ENCODE measurements at places on chromosomes 13 and 19.

DNA sequence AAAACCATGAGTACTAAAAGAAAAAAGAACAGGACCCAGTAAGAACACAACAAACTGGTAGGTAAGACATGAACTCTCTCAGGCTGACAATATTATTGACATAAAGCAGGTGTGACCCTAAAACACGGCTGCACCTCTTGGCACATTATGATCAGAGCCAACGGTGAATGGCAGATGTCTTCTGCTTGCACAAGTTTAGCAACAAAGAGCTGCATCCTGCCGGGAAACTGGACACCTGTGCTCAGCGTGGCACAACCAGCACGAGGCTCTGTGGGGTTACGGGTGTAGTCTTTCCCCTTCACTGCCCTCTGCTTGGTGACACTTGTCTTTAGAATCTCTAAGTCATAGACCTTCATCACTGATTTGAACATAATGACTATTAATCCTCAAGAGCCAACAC is 97.9 kb downstream of the DOCK9 start:
- no peak for DNase-seq

DNA sequence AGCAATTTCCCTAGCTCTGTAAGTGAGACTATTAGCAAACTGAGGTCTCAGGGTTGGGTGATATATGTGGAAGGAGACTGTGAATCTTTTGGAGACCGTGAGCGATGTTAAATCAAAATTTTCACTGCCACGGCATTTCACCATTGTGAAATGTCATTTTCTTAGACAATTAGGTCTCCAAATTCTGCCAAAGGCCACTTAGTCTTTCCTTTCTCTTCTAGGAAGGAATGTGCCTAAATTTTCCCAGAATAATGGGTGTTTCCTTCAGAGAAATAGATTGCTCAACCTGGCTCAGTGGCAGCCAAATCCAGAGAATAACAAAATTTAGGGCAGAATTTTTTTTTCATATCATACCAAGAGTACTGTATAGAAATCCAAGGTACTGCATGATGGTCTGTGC is 64.5 kb upstream of the SCEL start:
- no peak for DNase-seq

DNA sequence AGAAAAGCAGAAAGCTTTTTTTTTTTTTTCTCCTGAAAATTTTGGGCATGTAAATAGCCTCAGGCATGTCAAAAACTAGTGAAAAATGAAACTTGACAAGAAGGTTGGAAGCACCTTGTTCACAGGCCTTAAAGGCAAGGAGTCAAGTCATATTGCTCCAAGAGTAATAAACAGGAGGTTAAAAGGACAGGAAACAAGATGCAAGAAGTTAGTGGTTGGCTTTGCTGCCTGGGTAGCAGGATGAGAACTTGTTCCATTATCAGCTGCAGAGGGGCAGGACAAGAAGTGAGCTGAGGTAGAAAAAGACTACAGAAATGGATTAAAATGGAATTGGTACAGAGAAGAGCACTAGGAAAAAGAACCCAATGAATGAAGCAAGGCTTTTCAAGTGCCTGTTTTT is 242.6 kb downstream of the DCT start:
- DNase-seq: no peak

DNA sequence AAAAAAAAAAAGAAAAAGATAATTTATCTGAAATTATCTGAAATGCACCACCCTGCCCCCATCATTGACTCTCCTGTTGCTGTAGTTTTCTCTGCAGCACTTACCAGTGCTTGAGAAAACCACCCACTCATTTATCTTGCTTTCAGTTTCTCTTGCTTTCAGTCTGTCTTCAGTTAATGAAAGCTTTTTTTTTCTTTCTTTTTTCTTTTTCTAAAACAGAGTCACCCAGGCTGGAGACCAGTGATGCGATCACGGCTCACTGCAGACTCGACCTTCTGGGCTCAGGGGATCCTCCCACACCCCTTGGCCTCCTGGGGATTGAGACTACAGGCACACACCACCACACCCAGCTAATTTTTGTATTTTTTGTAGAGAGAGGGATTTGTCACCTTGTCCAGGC is 4.3 kb upstream of the ACP5 start:
- DNase-seq: peak; percentile 54

GRCh38 chr13:43529796-43530195 is 257.0 kb downstream of the ENOX1 start:
- no peak for DNase-seq

DNA sequence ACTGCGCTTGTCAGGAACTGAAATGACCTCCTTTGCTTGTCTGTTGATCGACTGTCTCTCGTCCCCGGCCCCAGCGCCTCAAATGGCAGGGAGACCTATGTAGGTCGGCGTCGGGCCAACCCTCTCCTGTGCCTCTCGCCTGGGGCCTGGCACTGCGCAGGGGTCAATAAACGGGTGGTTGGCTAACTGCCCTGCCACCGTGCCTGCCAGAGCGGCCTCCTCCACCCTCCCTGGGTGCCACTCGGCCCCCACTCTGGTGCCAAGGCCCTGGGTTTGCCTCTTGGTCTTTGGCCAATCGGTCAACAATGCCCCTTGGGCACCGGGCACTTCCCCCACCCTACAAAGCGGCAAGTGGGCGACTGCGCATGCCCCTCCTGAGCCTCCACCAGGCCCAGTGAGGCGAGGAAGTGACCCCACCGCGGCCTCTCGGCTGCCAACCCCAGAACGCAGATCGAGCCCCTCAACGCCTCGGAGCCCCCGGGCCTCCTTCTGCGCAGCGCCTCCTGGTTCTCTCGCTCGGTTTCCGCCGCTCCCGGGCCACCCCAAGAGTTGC is 1.1 kb downstream of the KEAP1 start:
- no peak for DNase-seq

- DNase-seq: no peak
Measured at GRCh38 chr19:50875795-50876422, 2.7 kb downstream of the KLK2 start.

DNA sequence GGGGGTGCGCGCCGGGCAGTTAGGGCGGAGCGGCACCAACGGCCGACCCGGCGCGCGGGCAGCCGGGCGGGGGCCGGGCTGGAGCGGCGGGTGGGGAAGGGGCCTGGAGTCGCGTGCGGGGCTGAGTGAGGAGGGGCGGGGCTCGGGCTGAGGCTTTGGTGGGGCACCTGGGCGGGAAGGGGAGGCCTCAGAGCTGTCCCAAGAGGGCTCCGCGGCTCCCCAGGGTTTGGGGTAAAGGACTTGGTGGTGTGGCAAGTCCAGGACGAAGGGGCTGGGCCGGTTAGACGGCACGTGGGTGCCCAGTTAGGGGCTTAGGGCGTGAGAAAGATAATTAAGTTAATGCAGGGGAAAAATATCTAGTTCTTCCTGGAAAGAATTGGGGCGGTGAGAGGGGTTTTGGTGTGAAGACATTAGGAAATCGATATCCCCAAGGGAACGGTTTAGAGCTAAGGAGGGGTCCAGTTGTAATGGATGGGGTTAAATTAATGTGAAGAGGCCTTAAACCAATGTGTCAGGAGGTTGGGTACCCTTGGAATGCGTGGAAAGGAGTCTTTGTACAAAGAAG is 496 bp downstream of the ZNF574 start:
- peak; percentile 35 for DNase-seq

- DNase-seq: no peak
Measured at GRCh38 chr13:73337532-73337931, 278.7 kb downstream of the KLF5 start.

DNA sequence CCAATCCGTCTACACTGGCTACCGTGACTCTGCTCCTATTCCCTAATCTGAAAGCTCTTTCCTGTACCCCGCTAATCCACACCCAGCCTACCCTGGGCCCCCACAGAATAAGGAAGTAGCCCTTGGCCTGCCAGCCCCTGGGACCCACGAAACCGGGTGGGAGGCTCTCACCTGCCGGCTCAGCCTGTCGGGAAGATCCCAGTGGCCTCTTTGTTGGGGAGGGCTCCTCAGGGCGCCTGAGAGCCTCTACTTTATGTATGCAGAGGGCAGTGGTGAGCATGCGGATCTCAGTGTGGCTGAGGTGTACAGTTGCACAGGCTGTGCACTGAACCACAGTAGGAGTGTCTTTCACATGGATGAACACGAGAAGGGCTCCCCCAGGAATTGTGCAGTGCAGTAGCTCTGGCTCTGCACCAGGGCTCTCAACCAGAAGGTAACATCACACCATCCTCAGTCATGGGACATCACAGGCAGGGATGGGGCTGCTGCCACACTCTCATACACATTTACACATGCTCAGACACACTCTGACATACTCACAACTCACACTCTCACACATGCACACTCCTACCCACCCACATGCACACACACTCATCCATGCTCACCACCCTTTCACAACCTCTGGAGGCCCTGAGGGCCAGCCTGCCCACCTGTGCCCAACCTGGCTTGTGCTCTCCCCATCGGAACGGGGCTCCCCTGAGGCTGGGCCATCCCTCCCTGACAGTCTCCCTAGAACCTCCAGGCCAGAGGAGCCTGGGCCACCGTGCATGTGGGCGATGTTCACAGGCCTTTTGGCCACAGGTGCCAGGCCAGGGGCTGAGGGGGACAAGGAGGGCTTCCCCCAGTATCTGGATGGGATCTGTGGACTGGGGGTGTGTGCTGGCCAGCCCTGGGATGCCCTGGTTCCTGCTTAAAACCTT is 135.0 kb downstream of the URI1 start:
- no peak for DNase-seq

- no peak for DNase-seq
Measured at GRCh38 chr13:97430296-97430695, 3.7 kb upstream of the RAP2A start.

DNA sequence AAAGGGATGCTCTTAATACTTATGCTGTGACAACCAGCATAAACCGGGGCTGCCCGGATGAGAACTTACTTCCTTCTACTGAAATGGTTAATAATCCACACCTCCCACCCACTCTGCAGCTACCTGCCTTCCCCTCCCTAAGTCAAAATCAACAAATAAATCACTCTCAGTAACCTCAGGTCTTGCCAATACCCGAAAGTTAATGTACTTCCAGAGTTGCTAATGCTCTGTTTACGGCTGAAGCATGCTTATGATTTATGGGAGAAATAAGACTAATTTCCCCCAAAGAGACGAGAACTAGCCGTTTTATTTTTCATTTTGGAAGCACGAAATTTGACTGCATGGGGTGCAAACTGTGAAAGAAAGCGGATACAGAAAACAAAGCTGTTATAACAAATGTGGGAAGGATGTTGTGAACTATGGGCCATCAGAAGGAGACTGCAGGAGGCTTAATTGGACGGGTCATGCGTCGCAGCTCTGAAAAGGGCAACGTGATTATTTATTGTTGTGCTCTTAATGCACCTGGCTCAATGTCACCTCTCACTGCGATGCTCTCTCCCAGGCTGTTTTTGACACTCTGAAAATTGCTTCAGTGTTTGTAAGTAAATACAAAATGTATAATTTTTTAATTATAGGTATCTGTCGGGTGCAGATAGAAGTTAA is 114.0 kb upstream of the SLC7A1 start:
- no peak for DNase-seq

- no peak for DNase-seq
Measured at GRCh38 chr19:28687296-28687695, 525.7 kb downstream of the UQCRFS1 start.

GRCh38 chr13:49322702-49323101 is 75.0 kb downstream of the CDADC1 start:
- DNase-seq: no peak

DNA sequence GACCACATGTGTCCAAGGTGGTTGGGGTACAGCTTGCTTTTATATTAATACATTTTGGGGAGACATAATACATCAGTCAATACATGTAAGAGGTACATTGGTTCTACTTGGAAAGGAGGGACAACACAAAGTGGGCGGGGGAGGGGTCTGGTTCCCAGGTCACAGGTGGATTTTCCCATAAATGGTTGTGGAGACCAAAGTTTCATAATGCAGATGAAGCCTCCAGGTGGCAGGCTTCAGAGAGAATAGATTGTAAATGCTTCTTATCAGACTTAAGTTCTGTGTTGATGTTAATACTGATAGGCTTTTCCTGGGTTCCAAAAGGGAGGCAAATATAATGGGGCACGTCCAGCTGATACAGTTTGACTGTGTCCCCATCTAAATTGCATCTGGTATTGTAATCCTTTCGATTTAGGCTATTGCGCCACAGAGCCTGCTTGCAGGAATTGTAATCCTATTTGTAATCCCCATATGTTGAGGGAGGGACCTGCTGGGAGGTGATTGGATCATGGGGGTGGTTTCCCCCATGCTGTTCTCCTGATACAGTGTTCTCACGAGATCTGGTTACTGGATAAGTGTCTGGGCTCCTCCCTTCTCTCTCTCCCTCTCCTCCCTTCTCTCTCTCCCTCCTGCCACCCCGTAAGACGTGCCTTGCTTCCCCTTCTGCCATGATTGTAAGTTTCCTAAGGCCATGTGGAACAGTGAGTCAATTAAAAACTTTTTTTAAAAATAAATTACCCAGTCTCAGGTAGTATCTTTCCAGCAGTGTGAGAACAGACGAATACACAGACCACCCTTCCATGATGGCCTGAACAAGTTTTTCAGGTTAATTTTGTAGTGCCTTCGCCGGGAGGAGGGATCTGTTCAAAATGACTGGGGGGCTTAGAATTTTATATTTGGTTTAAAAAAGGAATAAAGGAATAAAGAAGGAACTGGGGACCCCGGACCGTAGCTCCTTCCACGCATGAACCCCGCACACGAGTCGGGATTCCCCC is 44.9 kb downstream of the ZNF823 start:
- DNase-seq: no peak

DNA sequence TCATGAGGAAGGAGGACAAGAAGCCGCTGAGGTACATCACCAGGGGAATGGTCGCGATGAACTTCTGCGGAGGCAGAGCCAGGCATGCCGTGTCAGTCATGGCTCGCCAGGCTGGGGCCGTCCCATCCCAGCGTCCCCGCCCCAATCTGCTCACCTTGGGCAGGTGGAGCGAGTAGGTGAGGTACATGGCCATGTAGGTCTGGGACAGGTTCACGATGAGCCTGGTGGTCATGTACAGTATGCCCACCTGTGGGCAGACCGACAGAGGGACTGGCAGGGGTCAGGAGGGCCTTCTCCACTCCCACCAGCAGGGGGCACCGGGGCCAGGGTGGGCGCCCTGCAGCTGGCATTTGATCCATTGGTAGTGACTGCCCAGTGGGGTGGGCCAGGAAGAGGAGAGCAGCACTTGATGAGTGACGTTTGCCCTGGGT is 8.3 kb downstream of the TEKTIP1 start:
- no peak for DNase-seq

DNA sequence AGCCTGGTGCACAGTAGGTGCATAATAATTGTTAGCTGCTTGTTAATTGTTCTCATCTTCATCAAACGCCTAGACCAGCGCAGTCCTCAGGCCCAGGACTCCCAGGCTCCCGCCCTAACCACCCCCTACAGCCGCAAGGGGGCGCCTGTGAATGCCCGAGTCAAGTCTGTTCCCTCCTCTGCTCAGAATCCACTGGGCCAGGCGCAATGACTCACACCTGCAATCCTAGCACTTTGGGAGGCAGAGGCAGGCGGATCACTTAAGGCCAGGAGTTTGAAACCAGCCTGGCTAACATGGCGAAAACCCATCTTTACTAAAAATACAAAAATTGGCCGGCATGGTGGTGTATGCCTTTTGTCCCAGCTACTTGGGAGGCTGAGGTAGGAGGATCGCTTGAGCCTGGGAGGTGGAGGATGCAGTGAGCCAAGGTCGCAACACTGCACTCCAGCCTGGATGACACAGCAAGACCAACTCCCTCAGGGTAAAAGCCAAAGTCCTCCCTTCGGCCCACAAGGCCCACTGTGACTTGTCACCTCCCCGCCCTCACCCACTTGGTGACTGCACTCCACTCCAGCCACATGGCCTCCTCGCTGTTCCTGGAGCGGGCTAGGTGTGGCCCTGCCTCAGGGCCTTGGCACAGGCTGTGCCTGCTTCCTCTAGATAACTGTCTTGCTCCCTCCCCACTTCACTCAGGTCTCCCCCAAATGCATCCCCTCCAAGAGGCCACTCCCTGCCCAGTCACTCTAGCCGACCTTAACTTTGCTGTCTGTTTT is 9.1 kb downstream of the ZNF653 start:
- peak; percentile 63 for DNase-seq

All from stimulated activated CD4-positive, alpha-beta T cell treated with anti-CD3 and anti-CD28 coated beads, Interleukin-4, amount 100 ng/mL, for 4 hours (primary cell).